ENCODE measurements at places on chromosomes 2 and 18.

GRCh38 chr2:226531061-226531810, 268.4 kb downstream of the IRS1 start:
- DNase-seq, result no peak

GRCh38 chr2:191009541-191010374, 4.2 kb downstream of the STAT1 start:
- no peak for DNase-seq

GRCh38 chr18:6591491-6591890, 138.0 kb upstream of the ARHGAP28 start:
- no peak for DNase-seq

DNA sequence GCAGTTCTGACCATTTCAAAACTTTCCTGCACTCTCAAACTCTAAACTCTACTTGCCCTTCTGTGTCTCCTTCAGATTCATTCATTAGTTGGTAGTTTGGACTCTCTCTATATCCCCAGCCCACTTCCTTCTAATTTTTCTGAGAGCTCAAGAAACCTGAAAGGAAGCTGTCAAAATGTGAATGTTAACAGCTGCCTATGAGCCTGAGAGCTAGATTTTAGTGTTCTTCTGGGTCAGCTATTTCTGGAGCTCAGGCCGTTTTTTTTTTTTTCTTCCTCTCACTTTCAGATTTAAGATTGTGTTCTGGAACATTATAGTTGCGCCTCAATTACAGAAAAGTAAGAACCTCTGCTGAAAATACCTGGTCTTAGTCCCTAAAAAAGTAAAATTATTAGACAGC, 73.1 kb downstream of the RTN4 start:
- DNase-seq, result no peak
